ENCODE measurements at places on chromosomes 5 and 9.

GRCh38 chr5:13994621-13995253 is 50.2 kb upstream of the DNAH5 start:
- no peak for DNase-seq

DNA sequence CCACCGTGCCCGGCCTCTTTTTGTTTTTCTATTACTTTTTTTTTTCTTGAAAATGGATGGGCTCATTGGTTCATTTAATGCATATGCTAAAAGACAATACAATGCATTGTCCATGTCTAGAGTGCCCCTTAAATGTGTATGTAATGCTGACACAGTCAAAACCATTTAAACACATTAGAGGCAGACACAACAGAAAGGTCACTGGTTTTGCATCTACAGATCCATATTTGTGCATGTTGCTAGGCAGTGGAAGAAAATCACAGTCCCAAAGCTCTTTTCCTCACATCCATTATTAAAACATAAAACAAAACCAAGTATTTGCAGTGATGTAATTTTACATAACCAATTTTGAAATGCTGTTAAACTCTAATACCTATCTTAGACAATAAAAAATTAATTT is 389.0 kb downstream of the TAF11L14 start:
- DNase-seq: no peak

DNA sequence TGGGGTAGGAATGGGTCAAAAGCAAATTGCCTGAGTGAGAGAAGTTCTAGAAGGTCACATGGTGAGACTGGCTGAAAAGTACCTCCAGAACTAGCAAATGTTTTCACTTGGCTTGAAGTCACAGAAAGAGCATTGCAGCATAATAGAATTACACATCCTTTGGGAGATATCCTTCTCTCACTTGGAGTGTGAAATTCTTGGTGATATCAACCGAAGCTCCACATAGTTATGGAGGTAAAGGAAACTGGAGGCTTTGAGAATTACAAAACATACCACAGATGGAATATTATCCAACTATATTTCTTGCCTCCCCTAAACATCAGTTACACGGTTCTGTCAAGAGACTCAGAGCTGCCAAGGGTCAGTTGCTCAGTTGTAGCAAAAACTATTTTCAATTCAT is 182.4 kb downstream of the SEMA5A start:
- DNase-seq: no peak

DNA sequence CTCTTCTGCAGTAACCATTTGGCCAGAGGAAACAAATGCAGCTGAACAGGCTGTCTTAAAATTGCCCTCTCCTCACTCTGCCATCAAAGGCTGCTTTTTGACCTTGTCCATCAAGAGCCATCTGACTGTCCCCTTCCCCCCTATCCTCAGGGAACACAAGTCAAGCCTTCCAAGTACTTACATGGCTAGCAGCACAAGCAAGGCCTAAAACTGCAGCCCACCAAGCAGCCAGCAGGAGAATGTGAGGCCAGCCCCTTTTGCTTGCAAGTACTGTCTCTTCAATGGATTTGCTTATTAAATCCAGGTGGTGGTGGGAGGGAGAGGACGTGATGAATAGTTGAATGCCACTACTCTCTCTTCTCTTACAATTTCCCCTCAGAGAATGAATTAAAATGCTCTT is 83.5 kb downstream of the HTR1A start:
- no peak for DNase-seq

DNA sequence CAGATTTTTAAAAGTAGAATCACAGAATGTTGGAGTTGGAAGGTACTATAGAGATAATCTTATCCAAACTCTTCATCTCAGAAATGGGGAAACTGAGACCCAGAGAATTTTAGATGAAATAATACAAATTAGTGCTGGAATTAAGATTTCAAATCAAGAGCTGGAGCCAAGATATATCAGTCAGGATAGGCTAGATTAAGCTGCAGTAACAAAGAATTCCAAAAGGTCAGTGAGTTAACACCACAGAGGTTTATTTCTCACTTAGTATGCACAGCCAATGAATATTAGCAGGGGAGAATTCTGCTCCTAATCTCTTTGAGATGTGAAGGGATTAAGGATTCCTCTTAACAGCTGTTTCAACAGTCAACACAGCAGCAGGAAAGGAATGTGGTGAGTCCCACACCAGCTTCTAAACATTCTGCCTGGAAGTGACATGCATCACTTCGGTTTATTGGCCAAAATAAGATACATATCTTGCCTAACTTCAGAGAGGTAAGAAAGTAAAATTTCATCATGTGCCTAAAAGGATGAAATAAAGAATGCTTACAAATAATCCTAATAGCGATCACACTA is 136.8 kb downstream of the FRMD3 start:
- no peak for DNase-seq

- DNase-seq: no peak
Measured at GRCh38 chr5:115543365-115544042, 1.1 kb downstream of the FEM1C start.

- DNase-seq: peak; percentile 38
Measured at GRCh38 chr9:104028827-104029226, 65.3 kb upstream of the SMC2 start.

DNA sequence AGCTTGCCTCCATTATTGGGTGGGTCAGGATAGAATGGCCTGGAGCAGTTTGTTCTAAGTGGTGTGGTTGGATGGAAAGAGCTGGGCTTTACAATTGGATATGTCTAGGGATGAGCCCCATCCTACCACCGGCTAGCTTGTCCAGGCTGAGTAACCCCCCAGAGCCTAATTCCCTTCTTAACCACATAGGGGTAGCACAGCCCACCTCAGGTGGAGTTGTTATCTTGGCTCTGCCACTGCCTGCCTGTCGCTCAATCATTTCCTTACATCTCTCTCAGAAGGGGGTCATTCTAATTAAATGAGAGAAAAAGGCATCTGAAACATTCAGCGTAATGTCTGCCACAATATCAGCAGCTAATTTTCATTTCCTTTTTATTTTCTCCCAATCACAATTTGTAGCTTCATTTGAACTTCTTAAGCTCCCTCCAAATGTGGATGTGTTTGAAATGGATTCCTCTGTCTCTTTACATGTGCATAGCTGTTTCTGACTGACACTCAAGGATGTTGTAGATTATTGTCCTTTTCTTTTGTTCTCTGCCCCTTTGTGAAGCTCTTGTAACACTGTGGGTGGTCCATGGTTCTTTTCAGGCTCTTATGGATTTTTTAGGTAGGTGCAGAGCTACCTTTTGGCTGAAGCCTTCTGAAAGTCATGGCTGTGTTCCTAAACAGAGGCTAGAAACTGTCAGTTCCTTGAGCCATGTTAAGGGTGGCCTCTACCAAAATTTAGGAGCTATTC is 383.1 kb upstream of the KLF4 start:
- no peak for DNase-seq

DNA sequence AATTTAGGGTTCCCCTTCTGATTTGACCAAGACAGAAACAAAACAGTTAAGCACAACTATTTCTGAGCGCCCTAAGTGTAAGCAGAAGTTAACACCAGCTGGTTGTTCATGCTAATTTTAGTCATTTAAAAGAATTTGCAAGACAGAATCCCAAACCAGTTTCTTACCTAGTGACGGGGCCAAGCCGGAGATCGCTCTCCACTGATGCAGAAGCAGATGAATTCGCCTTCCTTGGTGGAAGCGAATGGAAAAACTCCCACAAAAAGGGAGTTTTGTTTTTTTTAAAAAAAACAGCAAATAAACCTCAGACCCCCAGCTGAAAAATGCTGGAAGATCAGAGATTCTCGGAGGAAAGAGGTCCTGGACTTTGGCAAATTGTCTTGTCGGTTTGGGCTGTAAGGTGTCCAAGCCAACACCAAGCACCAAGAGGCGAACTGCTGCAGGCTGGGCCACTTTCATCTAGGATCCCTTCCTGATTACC is 47.4 kb upstream of the GLDC start:
- no peak for DNase-seq

DNA sequence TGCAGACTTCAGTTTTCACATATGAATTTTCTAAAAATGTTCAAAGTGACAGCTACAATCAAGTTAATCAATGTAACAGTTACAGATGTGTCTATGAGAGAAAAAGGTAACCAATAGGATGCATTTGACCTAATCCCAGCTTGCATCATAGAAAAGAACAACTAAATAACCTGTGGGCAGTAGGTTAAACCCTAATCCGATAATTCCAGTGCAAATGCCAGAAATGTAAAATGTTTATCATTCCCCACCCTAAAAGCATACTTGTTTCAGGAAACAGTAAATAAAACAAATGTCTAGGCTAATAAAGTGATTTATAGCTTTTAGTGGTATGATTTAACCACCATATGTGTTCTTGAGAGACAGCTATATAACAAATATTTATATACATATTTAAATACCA is 592.6 kb downstream of the PRELID2 start:
- no peak for DNase-seq

DNA sequence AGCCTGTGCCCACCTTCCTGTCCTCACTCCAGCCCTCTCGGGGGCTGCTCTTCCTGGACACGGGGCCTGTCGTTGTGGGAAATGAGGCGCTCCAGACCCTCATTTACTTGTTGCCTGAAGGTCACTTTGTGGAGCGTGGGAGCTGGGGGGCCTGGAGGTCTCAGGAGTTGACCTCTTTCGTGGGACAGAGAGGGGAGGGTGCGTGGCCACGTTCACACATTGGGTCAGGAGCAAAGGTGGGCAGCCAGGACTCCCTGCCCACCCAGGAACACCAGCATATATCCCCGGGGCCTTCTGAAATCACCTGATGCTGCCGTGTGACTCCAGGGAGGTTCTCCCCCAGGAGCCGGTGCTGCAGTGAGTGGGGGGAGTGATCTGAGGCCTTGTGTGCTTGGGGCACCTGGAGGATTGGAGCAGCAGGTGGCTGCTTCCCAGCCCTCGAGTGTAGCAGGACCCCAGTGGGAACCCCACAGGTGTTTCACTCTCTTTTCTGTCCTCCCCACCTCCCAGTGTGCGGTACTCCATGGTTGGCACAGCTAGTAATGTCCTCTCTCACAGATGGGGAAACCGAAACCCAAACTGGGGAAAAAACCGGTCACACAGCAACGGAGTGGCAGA is 20.3 kb downstream of the NCS1 start:
- DNase-seq: no peak

- no peak for DNase-seq
Measured at GRCh38 chr9:16406526-16407225, 463.8 kb downstream of the BNC2 start.

DNA sequence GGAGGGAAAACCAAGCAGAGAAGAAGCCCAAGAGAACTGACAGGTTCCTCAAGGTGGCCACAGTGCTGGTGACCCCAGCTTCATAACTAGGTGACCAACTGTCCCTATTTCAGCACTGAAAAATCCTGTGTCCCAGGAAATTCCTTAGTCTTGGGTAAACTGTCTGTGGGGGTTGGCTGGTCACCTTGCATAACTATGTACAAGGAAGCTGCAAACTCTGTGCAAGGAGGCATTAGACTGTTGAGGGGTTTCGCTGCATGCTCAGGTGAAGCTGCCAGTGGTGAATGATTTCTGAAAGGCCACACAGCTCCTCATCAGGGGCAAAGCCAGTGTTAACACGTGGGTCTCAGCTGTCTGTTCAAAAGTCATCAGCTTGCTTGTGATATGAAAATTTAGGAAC is 36.9 kb downstream of the PCSK5 start:
- DNase-seq: no peak

DNA sequence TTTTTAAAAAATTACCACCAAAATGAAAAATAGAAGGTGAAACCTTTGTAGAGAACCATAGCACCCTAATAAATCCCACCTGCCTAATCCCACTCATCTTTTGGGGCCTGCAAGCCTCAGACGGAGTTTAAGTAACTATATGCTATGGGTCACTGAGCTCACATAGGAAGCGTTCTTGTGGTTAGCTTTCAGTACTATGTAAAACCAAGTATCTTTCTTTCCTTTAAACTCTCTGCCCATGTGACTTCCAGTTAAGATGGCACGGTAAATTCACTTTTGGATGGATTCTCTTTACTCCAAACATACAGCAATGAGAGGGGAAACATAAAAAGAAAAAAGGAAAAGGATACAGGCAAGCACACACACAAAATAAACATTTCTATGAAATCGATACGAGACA is 50.9 kb downstream of the FANCC start:
- DNase-seq: peak; percentile 21

GRCh38 chr5:77285251-77285841 is 74.9 kb downstream of the PDE8B start:
- DNase-seq: no peak

DNA sequence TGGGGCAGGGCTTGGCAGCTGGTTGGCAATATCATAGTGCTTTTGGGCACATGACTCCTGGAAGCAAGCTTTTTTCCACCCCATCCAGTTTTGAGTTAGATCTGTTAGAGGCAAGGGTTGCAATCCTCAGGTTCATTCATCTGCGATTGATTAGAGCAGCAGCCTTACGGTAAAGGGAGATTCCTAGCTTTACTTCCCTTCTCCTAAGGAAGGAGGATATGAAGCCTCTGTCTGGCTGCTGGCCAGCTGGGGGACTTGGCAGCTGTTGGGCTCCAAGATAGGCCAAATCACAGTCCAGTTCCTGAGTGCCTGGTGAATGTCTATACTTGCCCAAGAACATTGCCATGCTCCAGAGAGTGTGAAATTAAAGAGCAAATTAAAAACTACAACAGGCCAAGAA is 113.4 kb upstream of the CCNH start:
- no peak for DNase-seq

- no peak for DNase-seq
Measured at GRCh38 chr5:139975306-139975705, 67.8 kb downstream of the NRG2 start.

DNA sequence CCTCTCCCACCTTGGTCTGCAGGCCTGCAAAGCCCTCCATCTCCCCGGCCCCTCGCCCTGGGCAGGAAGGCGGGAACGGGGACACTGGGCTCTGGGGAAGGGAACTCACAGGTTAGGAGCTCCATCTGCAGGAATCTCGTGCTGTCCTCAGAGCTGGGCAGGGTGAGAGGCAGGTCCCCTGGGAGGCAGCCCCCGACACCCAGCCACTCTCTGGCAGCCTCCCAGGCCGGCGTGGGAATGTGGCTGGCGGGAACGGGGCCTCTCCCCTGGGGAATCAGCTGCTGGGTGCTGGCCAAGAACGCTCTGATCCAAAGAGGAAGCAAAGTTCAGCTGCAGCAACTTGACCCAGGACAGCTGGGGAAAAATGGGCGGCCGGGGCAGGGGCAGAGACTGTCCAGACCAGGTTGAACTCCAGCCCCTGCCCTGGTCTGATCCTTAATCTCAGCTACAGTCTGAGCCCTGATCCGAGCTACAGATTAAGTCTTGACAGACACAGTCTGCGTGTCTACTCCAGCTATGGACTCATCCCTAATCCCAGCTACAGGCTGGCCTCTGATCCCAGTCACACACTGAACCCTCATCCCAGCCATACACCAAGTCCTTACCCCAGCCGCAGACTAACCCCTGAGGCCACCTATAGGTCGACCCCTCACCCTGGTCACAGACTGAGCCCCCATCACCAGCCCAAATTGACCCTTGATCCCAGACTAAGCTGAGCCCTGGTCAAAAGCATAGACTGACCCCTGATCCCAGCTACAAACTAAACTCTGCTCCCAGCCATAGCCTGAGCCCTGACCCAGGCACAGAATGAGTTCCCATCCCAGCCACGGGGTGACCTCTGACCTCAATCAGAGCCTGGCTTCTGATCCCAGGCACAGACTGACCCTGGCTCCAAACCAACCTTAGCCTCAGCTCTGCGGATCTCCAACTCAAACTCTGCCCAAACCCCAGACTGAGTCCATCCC is 37.3 kb upstream of the EGFL7 start:
- no peak for DNase-seq

- DNase-seq: no peak
Measured at GRCh38 chr5:14913096-14913495, 41.5 kb upstream of the ANKH start.
